ENCODE measurements at places on chromosomes 3 and 15. TPM values are rescaled to one million over a fixed set of nuclear protein-coding genes. Genes with fewer than 3 reads are reported as not detected.

DNA sequence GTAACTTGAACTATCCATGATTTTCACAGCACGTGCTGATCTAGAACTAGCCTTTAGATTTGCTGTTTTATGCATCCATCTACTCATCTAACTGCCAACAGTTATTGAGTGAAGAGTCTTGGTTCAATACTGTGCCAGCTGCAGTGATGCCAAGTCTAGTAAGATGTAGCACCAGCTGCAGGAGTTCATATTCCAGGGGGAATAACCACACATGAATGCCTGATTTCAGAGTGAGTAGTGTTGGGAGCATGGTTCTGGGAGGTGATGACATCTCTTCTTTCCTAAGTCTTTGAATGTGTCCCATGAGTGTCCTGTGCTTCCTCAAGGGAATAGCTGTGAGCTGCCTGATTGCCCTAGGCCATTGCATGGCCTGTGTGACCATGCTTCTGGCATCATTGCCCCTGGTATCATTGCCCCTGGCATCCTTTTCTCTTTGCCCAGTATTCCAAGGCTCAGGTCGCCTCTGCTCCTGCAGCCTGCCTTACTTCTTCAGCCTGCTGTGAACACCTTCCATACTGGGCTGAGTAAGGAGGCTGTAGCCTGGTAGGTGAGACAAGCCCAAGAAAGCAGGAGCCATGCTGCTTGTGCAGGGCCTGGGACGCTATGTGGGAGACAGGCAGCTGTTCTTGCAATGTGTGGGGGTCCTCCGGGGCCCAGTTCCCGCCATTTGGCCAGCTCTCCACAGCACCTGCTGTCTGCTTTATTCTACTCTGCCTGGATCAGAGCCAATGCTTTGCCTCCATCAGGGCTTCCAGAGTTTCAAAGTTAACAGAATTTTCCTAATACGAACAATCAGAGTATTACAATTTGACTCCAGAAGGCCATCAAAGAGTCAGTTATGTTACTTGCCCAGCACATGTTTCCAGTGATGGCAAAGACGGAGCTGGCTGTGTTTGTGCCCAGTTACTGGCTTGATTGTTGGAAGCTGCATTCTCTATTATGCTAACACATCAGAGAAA is 73.2 kb downstream of the CLSTN2 start:
- no peak for DNase-seq

GRCh38 chr15:93360318-93360717 is 271.3 kb upstream of the RGMA start:
- DNase-seq: no peak

Gene ETV5
- 93.0 TPM for total RNA-seq

DNA sequence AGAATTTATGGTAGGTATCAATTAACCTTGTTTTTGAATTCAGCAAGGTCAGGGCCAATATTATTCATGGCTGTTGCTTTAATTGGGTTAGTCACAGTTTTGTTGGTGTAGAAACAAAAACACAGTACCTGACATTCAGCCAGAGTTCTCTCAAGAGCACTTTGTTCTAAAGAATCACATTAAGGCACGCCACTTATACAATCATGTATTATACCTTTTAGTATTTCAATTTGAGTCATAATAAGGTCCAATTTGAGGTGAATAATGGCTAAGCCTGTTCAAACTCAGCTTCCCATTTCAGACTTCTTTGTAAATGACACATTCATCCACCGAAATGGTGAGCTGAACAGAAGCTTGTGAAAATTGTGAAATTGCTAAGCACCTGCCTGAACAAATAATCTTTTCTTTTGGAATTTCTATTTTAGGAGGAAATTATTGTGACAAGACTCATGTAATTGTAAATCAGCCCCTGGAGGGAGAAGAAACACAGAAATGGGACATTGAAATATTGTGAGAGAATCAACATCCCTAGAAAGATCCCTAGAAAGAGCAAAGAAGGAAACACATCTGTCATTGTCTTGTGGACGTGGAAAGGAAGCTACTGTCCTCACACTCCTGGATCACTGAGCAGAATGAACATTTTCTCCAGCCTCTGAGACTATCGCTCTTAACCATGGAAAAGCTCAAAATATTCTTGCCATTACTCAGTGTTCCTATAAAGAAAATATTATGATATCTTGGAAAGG is 29.3 kb downstream of the RIOX2 start:
- no peak for DNase-seq

DNA sequence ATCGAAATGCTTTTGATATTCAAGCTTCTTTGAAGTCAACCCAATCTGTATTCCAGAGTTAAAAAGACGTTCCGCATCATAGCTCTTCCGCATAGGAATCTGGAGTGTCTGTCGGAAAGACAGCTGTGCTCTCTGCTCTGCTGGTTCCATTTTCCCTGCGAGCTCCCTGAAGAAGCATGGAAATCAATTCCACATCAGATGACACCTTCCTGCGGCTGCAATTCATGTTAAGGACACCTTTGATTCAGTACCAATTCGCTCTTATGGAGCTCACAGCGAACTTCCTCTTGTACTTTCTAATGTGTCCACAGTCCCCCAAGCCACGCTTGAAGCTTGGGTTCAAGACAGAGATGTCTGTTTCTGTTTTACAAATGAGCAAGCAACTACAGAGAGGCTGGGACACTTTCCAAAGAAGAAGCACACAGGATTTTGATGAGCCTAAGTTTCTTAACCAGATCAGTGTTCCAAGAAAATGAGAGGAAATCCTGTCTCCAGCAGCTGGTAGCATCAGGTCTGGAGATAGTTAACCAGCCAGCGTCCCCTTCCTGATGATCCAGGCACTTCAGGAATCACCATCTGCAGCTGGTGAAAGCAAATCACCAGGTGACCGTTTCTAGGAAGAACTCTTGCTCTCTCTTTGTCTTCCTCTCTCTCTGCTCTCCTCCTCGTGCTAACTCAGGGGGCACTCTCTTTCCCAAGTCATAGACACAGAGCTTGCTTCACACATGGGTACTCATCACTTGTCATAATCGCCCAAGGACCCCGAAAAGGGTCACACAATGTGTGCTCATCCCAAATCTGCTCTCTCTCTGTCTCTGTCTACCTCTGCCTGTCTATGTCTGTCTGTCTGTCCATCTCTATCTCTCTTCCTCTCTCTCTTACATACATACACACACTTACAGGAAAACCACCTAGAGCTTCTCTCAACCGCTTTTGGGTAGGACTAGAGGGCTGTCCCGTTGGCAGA is 281.8 kb downstream of the FAM43A start:
- DNase-seq: no peak

- DNase-seq: no peak
Observed at GRCh38 chr15:98647026-98647773, 1.1 kb upstream of the IGF1R start.

Gene AGTR1
- total RNA-seq: not detected

Gene MIX23
- 78.2 TPM for total RNA-seq

Gene TWF2
- total RNA-seq: 47.0 TPM

DNA sequence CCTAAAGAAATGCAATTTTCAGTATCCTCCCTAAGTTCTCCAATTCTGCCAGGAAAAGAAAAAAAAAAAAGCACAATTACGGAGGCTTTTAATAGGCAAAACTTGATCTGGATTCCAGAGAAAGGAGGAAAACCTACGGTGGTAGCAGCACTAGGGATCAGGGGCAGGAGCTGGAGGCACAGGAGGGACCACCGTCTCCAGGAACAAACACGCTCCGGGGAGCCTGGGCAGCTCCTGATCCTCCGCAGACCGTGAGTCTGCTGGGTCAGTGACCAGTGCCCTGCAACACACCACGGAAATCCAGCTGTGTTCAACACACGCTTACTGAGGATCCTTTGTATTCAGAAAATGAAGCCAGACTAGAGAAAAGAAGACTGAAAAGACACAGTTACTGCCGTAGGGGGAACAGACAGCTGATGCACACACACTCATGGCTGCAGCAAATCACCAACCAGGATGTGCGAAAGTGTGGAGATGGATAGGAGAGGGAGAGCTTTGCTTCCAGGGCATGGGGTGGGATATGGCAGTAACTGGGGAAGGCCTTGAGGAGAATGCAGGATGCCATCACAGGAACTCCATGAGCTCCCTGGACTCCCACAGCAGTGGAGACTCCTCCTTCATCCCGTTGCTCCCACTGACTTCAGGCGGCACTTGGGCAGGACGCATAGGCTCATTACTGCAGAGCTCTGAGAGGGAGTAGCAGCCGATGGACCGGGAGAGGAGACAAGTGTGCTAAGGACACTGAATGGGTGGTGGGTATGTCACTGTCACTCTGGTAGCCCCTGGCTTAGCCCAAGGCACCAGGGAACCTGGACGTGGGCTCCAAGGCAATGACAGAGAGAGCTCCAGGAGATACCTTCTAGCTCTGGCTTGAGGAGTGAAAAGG is 167.0 kb downstream of the ATP10A start:
- DNase-seq: no peak
